ENCODE measurements at places on chromosomes 6 and 20. TPM values are rescaled to one million over a fixed set of nuclear protein-coding genes. Genes with fewer than 3 reads are reported as not detected.

The WFDC2 gene
- total RNA-seq, result not detected

The EFCAB8 gene
- total RNA-seq, result not detected

The IYD gene
- total RNA-seq, result not detected

The CSTF1 gene
- total RNA-seq, result 30.1 TPM

The MOXD1 gene
- not detected for total RNA-seq

The OR12D2 gene
- not detected for total RNA-seq

The KCNQ2 gene
- total RNA-seq, result not detected

The ZNF391 gene
- total RNA-seq, result 8.3 TPM

The ARFGEF3 gene
- total RNA-seq, result 3.4 TPM

The MCM8 gene
- total RNA-seq, result 12.4 TPM

The BTNL2 gene
- total RNA-seq, result not detected

The CGA gene
- total RNA-seq, result not detected

The TCEA2 gene
- 30.8 TPM for total RNA-seq

The CDH22 gene
- not detected for total RNA-seq

The PI16 gene
- total RNA-seq, result not detected

The RPS6KA2 gene
- 126 TPM for total RNA-seq

The LRRC73 gene
- total RNA-seq, result 0.37 TPM

The SGK2 gene
- 0.33 TPM for total RNA-seq

The GABRR1 gene
- not detected for total RNA-seq

The ENPP3 gene
- not detected for total RNA-seq

The SDC4 gene
- total RNA-seq, result 180 TPM

The TMEM74B gene
- not detected for total RNA-seq

The DZANK1 gene
- 3.0 TPM for total RNA-seq

The ELOVL4 gene
- total RNA-seq, result 6.2 TPM

Measured in MCF 10A (cell line).